Activated T-helper 1 cell treated with anti-CD3 and anti-CD28 coated beads, Interleukin-2, amount 50 U/mL, for 16 hours (primary cell): ENCODE measurements at places on chromosomes 16 and 17.

- no peak for DNase-seq
These were observed 18.4 kb upstream of the UBE2I start for GRCh38 chr16:1290860-1291575.

DNA sequence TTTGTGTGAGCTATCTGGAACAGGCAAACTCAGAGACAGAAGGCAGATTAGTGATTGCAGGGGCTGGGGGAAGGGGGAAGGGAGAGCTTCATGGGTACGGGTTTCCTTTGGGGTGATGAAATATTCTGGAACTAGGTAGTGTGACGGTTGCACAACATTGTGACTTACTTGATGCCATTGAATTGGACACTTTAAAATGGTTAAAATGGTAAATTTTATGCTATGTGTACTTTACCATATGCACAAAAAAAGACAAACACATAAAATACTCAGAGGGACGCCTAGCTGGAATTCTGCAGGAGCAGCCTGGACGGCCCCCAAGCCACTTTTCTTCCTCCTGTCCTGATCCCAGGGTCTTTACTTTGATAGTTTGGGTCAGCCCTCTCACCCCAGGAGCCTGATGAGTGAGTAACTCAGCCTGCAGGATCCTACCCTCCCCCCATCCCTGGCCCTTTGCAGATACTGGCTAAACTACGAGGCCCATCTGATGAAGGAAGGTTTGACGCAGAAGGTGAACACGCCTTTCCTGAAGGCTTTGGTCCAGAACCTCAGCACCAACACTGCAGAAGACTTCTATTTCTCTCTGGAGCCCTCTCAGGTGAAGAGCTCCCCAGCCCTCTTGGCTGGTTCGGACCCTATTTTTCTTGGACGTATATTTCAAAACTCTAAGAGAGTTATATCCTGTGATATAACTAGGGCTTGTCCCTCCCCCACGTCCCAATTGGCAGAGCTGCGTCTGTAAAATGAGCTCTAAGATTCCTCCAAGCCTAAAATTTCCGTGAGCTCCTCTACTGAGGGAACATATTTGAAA is 7.8 kb downstream of the ADGRG3 start:
- DNase-seq, result no peak

DNA sequence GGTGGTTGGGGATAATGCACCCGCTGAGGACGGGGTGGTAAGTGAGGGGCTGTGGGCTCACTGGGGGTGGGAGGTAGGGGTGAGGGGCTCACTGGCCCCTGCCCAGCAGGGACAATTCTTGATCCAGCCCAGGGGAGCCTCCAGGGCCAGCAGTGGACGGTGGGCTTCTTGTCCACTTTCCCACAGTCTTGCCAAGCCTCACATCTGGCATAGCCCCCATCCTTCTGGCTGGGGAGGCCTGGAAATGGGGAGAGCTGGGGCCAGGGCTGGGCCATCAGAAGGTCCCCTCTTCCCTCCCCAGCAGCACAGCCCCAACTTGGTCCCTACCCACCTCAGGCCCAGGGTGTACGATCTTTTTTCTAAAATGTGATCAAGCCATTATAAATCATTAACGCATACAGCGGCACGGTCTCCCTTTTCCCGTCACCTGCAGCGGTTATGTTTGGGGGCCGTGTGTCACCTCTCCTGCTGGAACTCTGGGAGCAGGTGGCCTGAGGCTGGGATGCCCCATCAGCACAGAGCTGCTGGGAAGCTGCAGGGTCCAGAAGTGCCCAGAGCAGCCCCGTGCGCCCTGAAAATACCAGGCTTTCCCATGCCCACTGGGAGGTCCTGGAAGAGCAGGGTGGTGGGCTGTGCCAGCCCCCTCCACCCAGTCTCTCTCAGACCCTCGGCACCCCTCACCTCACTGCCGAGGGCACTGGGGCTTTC is 7.2 kb upstream of the SETD6 start:
- no peak for DNase-seq

DNA sequence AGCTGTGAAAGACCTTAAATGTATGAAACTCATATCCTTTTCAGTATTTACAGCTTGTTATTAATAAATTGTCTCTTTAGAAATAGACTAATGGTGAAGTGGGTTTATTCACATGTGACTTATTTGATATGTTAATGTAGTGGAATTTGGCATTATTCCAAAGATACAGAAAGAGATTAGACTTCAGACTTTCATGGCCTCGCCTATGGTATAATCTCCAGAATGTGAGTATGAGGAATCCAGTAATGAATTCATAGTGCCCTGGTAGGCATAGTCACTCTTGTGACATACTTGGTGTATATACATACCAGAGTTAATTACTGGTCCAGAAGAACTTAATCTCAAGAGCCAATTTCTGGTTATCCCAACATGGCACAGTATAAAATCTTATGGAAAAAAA is 72.7 kb downstream of the OMG start:
- DNase-seq, result no peak

- no peak for DNase-seq
These were observed 33.5 kb upstream of the BCO1 start for GRCh38 chr16:81204798-81205680.

DNA sequence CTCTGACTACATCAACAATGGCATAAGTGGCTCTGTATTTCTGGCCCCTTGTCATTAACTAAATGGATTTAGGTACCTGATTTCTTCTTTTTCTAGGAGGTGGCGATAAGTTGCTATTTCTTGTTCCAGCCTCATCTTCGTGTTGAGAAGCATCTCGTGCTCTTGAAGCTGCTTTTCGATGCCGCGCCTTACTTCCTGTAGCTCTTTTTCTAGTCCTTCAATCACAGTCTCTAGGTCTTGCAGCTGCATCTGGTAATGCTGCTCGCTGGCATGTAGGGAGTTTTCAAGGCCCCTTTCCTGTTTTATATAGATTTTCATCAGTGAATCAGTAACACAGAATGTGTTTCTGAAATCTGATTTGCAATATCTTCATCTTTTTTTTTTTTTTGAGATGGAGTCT is 5.1 kb downstream of the KRT222 start:
- no peak for DNase-seq
